ENCODE measurements at places on chromosomes 16 and 17.

GRCh38 chr16:11198828-11199227 is 57.2 kb downstream of the SOCS1 start:
- DNase-seq, result no peak

DNA sequence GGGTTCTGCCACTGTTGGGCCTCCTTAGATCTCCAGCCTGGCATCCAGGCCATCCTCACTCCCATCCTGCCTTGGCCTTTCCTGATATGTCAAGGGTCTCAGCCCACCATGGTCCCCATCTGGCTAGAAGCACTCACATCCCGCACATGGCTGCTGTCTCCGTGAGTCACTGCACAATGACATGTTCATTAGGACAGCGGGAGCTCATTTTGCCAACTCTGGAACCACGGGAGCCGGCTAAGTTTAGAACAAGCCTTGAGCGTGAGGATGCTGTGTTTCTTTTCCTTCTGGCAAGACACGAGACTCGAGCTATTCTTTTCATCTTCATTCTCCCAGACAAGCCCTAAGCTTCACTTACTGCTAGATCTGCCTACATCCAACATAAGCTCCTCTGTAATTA is 65.7 kb upstream of the KSR1 start:
- DNase-seq, result no peak

DNA sequence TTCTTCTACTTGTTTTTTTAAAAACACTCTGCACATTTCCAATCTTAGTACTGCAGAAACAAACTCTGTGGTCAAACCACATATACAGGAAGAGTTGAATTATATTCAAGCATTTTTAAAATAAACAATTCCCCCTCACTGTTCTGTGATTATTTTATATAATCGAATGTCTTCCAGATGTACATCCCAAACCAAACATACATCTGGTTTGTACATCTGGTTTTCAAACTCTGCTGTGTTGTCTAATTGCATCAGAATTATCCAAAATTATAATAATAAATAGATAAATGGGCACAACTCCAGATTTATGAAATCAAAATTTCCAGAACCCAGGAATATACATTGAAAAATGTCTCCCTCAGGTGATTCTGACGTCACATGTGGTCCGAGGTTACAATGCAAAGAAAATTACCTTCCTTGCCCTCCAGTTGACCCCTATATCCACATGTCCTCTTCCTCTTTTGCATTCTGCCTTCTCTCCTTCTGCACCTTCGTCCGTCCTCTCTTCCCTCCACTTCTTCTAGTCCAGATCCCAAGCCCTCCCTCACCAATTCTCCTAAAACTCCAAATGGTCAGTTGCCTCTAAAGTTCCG is 13.3 kb upstream of the CCDC144A start:
- peak; percentile 86 for DNase-seq

GRCh38 chr17:64622931-64623654 is 39.0 kb downstream of the SMURF2 start:
- peak; percentile 46 for DNase-seq

DNA sequence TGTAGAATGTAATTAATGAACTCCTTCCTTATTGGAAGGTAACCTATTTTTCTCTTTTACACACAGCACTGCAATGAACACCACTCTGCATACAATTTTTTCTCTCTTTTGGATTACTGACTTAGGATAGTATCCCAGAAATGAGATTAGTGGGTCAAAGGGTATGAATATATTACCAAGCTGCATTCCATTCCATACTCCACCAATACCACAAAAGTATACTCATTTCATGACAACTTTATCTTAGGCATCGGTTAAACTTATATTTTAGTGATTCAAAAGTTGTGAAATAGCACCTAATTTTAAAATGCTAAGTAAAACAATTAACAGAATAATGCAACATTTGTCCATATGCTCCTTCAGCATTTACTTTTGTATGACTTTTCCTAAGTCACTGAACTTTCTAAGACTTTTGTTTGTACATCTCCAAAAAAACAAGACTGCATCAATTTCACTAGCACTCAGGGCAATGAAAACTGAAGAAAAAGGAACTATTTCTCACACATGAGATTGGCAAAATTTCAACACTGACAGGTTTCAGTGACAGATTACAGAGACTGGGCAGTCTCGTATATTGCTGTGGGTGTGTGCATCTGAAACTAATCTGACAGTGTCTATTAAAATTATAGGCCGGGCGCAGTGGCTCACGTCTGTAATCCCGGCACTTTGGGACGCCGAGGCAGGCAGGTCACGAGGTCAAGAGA is 32.1 kb downstream of the HELZ start:
- DNase-seq, result peak; percentile 14

- peak; percentile 55 for DNase-seq
Measured at GRCh38 chr17:77212081-77212832, 71.5 kb downstream of the SEC14L1 start.

DNA sequence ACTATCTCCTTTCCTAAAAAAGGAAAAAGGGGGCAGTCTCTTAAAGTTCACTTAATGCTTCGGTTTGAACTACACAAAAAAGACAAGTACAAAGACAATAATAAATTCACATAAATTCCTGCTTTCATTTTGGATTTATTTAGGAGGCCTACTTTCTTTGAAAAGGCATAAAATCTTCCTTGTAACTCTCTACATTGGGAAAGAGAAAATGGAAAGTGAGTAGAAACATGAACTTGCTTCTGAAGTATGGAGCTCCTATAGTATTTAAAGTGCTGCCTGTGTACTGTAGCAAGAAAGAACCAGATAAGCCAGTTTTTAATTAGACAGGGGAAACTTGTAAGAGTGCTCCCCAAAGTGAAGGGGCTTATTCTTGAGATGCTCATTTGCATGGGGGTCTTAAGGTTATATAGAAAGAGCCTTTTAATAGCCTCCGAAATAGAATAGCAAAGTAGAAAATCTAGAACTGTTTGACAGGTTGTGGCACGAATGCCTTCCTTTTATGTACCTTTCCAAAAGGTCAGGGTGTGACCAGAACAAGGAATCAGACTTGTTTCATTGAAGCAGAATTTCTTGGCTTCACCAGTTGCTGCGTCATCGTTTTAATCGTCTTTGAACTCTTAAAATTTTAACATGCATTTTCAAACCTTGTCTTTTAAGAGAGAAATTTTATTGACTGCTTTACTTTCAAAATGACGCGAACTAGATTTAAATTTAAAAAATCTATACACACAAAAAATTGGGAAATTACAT is 12.9 kb downstream of the GAN start:
- no peak for DNase-seq

DNA sequence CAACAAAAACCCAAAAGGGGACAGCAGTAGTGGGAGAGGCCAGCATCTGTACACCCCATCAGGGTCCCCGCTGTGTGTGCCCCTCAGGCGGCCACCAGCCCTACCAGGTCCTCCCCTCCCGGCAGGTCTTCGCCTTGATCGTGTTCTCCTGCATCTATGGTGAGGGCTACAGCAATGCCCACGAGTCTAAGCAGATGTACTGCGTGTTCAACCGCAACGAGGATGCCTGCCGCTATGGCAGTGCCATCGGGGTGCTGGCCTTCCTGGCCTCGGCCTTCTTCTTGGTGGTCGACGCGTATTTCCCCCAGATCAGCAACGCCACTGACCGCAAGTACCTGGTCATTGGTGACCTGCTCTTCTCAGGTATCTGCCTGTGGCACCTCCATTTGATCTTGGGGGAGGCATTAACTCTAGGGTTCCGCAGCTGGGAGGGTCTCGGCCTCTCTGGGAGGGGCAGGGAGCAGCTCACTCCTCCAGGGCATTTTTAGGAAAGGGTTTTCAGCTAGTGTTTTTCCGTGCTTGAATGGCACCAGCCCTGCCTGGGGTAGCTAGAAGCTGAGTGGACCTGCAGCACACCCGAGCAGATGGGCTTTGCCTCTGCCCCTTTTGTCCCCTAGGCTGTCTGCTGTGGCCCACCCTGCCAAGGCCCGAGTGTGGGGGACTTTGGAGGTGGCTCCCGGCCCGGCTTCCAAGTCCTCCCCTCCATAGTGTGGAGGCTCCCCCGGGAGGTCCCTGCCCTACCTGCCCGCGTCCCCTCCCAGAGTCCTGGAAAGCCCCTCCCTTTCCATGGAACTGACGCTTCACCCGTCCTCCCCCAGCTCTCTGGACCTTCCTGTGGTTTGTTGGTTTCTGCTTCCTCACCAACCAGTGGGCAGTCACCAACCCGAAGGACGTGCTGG is 2.6 kb downstream of the SYNGR2 start:
- no peak for DNase-seq

DNA sequence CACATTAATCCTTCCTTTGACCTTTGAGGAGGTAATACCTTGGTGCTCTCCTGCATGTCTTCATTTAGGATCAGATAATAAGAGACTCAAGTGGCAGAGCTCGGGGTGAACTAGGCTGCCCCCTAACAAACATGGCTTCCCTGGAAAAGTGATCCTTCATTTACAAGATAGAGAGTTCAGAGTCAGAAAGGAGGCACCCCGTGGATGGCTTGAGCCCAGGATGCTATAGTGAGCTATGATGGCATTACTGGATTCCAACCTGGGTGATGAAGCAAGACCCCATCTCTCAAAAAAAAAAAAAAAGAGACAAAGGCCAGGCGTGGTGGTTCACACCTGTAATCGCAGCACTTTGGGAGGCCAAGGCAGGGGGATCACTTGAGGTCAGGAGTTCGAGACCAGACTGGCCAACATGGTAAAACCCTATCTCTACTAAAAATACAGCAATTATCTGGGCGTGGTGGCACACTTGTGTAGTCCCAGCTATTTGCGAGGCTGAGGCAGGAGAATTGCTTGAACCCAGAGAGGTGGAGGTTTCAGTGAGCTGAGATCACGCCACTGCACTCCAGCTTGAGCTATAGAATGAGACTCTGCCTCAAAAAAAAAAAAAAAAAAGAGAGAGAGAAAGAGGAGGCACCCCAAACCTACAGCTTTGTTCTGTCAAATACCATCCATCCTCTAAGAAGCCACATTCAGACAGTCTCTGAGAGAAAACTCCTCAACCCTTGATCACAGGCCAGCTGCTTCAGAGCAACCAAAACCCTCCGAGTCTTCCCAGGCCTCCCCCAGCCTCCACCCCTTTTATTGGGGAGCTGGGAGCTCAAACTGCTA is 7.4 kb downstream of the FAM117A start:
- DNase-seq, result no peak

GRCh38 chr17:69551212-69552010 is 136.9 kb downstream of the MAP2K6 start:
- no peak for DNase-seq

- DNase-seq, result no peak
Measured at GRCh38 chr16:28151180-28151579, 60.6 kb downstream of the XPO6 start.

DNA sequence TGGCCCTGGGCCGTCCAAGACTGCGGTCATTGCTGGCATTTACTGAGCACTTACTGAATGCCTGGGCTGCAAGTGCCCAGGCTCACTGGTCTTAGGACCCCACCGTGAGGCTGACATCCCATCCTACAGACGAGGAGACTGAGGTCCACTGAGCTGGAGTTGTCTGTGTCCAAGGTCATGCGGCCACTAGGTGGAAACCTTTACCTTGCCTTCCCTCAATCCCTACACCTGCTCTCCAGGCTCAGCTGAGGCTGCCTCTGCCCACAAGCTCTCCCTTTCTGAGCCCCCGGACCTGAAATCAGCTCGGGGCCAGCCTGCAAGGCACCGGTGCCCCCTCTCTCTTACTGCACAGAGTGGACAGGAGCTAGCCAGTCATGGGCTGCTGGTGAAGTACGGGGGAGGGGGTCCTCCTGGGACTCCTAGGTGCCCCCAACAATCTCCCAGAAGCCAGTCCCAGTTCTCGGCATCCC is 1.5 kb downstream of the CASKIN1 start:
- peak; percentile 57 for DNase-seq

- no peak for DNase-seq
Measured at GRCh38 chr17:75830164-75831031, 13.8 kb downstream of the UNC13D start.

DNA sequence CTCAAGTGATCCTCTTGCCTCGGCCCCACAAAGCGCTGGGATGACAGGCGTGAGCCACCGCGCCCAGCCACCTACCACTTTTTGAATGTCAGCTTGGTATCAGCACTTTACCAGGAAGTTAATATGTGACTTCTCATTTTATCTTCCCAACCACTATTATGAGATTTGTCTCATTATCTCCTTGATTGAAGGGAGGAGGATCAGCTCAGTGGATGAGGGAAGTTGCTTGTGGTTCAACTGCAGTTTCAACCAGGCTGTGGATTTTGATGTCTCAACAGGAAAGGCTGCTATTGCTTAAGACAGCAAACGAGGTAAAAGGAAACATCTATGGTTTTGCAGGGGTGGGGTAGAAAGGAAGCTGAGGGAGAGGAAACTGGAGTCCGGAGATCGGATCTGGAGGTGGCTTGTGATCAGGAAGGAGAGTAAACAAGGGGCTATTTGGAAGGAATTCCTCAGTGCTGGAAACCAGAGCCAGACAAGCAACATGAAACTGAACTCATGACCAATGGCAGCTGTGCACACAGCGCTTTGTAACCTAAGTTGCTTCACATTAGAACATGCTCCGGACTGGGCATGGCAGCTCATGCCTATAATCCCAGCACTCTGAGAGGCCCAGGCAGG is 180.5 kb downstream of the VPS53 start:
- DNase-seq, result peak; percentile 77

GRCh38 chr17:32875923-32876416 is 954 bp downstream of the MYO1D start:
- peak; percentile 54 for DNase-seq

DNA sequence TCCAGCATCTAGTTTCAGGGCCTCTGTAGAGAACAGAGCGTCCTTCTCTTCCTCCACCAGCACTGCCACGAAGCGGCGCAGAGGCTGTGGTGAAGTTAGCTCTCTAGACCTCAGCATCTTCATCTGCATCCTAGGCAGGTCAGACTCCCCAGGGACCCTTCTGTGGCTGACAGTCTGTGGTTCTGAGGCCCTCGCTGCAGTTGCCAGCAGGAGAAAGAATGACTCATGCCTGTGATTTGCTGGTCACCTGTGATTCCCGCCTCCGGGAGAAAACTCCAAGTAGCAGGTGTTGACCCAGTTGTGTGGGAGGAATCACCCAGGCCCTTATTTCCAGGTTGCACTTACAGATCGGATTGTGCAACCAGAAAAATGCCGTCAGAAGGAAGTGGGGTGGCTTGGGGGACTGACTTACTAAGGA is 117.3 kb upstream of the CACNG5 start:
- DNase-seq, result no peak

GRCh38 chr16:86350289-86350688 is 160.0 kb upstream of the FOXF1 start:
- DNase-seq, result no peak

GRCh38 chr16:54742436-54742835 is 188.2 kb upstream of the IRX5 start:
- no peak for DNase-seq

GRCh38 chr16:83517398-83517797 is 290.4 kb upstream of the HSBP1 start:
- no peak for DNase-seq

GRCh38 chr16:10946308-10946707 is 1.9 kb downstream of the CLEC16A start:
- DNase-seq, result no peak

DNA sequence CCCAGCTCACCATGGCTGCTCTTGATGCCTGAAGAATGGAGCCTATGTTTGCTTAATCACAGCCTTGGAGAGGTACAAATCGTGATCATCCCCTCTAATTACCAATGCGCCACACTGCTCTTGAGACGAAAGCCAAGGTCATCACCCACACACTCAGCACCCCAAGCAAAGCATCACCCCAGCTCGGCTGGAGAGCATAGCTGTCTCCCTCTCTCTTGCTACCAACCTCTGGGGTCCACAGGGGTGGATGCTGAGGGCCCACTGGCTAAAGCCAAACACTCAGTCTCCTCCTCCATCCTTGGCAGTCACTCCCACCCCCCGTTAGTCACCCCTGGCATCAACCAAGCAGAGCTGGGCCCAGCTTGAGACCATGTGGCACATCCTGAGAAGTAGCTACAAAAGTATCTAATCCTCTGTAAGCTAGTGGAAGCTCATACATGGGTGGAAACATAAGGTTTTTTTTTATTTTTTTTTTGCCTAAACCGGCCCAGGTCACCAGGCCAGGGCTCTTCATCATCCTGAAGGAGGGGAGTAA is 44.8 kb downstream of the PIMREG start:
- DNase-seq, result no peak

Data from muscle of leg (tissue), 16 donors.